Stimulated activated CD4-positive, alpha-beta T cell treated with anti-CD3 and anti-CD28 coated beads, TNF-alpha, amount 100 ng/mL, for 48 hours (primary cell): ENCODE measurements at places on chromosomes 1 and 21.
A peak's percentile ranks its signal among the peaks of the same experiment; 100 is the strongest.

DNA sequence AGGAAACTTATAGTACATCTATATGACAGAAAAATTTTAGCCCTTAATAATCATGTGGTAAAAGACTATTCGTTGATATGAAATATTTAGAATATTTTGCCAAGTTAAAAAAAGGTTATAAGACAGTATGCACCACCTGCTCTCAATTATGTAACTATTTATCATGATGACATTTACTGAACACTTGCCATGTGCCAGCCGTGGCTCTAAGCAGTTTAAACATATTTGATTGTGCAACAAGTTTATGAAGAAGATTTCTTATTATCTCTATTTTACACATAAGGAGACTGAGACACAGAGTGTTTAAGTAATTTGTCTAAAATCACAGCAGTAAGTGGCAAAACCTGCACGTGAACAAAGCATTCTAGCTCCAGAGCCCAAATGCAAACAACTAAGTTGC, 199.3 kb upstream of the JUN start:
- no peak for DNase-seq

GRCh38 chr1:101216623-101217022, 20.2 kb upstream of the S1PR1 start:
- no peak for DNase-seq

- DNase-seq = no peak
These were observed 22.8 kb downstream of the C2CD2 start for GRCh38 chr21:41931041-41931451.

DNA sequence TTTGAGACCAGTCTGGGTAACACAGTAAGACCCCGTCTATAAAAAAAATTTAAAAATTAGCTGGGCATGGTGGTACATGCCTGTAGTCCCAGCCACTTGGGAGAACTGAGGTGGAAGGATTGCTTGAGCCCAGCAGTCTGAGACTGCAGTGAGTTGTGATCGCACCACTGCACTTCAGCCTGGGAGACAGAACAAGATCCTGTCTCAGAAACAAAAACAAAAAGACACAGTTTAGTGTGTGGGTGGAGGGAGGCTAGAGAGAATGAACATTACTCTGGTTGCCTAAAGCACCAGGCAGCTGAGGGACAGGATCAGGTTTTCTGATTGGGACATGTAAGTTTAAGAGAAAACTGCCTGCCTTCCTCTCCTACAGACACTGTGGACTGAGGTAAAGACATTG, 42.3 kb downstream of the VAMP4 start:
- DNase-seq = no peak

- no peak for DNase-seq
These were observed 50.8 kb upstream of the BOLA1 start for GRCh38 chr1:149848340-149849110.

- no peak for DNase-seq
These were observed 107.6 kb downstream of the FASLG start for GRCh38 chr1:172766462-172766861.

GRCh38 chr1:97791251-97791650, 129.6 kb downstream of the DPYD start:
- no peak for DNase-seq

- no peak for DNase-seq
These were observed 99.3 kb downstream of the FMN2 start for GRCh38 chr1:240190881-240191401.

GRCh38 chr1:54356680-54357147, 49.5 kb downstream of the SSBP3 start:
- DNase-seq = no peak

DNA sequence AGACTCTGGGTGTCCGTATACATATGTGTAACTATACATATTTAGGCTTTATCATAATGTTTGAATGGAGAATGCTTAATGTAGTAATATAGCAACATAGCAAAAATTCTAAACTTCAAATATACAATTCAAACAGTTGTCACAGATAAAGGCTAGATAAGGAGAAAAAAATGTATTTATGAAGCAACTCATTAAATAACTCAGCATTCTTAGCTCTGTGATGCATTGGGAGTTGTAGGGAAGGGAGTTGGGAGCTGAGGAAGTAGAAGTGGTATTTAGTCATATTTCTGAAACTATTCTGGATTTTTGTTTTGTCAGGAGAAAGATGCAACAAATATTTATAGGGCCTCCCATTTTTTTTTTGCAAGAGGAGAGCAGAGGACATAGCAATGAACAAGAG, 197.8 kb downstream of the PBX1 start:
- no peak for DNase-seq

DNA sequence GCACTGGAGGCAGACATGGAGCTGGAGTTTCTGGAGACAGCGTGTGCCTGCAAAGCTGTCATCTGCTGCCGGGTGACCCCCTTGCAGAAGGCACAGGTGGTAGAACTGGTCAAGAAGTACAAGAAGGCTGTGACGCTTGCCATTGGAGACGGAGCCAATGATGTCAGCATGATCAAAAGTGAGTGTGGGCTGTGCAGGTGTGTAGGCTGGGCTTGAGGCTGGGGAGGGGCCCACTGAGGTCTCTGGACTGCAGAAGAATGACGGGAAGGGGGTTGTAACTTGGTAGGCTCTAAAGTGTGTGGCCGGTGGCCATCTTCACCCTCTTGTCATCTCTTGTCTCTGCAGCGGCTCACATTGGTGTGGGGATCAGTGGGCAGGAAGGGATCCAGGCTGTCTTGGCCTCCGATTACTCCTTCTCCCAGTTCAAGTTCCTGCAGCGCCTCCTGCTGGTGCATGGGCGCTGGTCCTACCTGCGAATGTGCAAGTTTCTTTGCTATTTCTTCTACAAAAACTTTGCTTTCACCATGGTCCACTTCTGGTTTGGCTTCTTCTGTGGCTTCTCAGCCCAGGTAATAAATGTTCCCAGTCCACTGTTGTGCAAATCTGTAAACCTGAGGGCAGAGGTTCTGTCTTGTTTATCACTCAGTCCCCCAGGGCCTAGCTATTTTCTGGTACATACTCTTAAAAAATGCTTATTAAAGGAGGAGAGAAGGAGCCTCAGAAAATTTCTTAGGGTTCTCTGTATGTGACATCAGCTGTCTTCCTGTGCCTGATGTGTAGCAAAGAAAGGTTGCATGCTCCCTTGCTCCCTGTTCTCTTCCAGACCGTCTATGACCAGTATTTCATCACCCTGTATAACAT, 19.9 kb downstream of the ATP8B2 start:
- DNase-seq = peak; percentile 63

DNA sequence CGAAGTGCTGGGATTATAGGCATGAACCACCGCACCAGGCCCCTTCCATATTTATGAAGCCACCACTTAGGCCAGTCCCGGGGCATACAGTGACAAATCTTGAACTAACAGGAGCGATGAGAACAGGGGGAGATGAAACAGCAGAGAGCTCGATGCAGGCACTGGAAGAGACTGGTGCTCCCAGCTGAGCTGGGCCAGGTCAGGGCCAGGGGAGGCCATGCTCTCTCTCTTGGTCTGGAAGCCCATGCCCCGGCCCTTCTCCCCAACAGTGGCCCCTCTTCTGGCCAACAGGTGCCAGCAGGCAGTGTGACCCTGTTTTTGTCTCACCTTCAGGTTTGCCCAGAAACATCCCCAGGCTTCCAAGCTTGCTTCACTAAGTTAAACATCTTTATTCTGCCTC, 269.9 kb upstream of the C1orf174 start:
- no peak for DNase-seq

DNA sequence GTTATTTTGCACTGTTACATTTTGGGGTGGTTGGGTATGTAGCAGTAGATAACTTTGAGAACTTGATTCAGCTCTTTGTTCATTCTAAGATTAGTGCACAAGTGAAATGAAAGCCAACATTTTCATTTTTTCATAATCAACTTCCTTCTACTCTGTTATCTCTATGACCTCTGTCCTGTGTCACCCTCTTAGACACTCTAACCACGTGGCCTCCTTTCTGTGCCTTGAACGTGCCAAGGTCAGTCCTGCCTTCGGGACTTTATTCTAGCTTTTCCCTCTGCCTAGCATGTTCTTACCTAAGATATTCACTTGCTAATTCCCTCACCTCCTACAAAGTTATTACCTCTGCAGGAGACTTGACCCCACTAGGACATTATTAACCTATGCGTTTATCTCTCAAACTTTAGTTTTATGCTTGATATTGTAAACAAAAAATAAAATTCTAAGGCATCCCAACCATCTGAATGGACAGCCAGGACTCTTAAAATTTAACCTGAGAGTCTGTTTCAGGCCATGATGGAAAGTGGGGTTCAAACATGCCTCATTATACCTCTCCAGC, 19.2 kb upstream of the EDEM3 start:
- no peak for DNase-seq

- no peak for DNase-seq
These were observed 2.9 kb upstream of the EFNA1 start for GRCh38 chr1:155124503-155125463.

DNA sequence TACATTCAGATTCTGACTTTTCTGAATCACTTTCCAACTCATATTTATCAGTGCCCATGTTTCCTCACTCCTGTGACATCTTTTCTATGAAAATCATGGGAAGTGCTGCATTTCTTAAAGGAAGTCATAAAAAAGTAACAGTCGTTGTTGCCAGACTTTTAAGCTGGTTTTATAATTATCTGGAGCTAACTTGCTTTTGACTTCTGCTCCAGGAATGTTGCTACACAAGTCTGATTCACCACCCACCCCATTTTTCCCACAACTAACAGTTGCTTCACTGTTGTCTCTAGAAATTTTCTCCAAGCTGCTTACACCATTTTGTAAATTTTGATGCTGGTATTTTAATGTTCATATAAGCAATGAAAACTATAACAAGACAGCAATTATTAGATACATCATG, 12.2 kb downstream of the FCRLB start:
- DNase-seq = no peak

- no peak for DNase-seq
These were observed 71.6 kb downstream of the SGIP1 start for GRCh38 chr1:66605419-66605997.

GRCh38 chr1:160124705-160125478, 9.3 kb downstream of the ATP1A2 start:
- no peak for DNase-seq

DNA sequence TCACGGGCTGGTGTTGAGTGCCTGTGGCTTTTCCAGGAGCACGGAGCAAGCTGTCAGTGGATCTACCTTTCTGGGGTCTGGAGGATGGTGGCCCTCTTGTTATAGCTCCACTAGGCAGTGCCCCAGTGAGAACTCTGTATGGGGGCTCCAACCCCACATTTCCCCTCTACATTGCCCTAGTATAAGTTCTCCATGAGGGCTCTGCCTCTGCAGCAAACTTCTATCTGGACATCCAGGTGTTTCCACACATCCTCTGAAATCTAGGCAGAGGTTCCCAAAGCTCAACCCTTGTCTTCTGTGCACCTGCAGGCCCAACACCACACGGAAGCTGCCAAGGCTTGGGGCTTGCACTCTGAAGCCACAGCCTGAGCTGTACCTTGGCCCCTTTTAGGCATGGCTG, 157.3 kb downstream of the MRPL39 start:
- DNase-seq = no peak

DNA sequence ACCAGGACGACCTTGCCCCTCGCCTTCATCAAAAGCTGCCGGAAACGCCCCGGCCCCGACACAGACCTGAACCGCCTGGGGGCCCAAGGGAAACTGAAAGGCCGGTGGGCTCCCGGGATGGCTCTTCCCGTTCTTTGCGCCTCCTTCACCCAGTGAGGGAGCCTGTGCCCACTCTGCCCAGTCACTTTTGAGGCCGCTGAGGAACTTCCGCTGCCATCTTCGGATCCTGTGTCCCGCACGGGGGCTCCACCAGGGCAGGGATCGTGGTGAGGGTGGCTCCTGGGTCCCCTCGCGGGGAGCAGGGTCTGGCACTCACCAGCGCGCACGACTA, 104.0 kb downstream of the PPIAL4G start:
- DNase-seq = no peak

DNA sequence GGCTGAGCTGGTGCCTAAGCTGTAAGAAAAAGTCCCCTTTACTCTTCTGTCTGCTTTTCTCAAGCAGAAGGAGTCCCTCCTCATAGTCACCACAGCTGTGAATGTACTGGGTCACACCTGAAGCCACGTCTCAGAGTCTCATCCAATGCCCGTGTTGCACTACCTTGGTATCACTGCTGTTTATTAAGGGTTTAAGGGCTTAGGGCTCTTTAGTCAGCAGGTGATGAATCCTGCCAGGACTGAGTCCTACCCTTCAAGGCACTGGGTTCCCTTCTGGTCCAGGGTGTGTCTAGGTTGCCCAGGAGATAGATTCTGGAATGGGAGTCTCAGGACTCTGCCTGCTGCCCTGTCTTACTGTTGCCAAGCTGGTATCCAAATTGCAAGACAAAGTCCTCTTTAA, 33.4 kb upstream of the ROR1 start:
- no peak for DNase-seq

GRCh38 chr1:111471012-111471411, 2.8 kb upstream of the C1orf162 start:
- DNase-seq = peak; percentile 36
